Type B pancreatic cell (in vitro differentiated cells): ENCODE measurements at places on chromosomes 11 and 22.
A peak's percentile ranks its signal among the peaks of the same experiment; 100 is the strongest.

- no peak for DNase-seq
These were observed 7.2 kb downstream of the PIWIL4 start for GRCh38 chr11:94574193-94574961.

GRCh38 chr11:65806979-65807378 is 20.1 kb downstream of the OVOL1 start:
- DNase-seq: no peak

GRCh38 chr22:37440875-37441274 is 13.6 kb upstream of the ELFN2 start:
- no peak for DNase-seq

DNA sequence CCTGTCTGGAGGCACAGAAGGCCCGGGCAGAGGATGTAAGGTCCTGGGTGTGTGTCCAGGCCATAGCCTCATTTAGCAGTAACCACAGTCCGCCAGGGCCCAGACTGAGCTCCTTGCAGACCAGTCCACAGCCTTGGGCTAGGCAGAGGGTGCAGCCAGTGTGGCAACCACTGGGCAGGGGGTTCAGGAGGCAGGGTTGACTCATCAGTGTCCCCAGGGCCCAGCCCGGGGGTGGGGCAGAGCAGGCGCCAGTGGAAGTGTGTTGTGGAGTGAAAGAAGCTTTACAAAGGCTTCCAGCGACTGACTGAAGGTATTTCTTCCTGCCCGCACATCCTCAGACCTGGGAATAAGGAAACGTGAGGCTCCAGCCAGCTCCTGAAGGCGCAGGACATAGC is 27.7 kb upstream of the WNT11 start:
- no peak for DNase-seq

DNA sequence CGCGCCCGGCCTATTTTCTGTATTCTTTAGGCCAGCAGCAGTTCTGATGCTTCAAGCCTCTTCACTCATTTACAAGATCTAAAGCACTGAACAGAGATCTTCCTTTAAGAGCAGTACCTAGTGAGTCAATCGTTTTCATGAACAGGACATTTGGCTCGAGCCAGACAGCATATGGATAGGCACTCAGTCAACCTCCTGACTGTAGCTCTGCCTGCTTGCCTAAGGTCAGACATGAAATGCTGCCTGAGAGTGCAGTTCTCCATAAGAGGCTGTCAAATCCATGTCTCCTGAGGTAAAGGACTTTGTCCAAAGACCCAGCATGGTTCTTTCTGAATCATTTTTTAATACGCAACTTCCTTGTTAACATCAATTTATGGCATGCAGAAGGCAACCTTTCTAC is 941.2 kb downstream of the DLG2 start:
- no peak for DNase-seq

- no peak for DNase-seq
These were observed 132.1 kb downstream of the DSCAML1 start for GRCh38 chr11:117664897-117665296.

DNA sequence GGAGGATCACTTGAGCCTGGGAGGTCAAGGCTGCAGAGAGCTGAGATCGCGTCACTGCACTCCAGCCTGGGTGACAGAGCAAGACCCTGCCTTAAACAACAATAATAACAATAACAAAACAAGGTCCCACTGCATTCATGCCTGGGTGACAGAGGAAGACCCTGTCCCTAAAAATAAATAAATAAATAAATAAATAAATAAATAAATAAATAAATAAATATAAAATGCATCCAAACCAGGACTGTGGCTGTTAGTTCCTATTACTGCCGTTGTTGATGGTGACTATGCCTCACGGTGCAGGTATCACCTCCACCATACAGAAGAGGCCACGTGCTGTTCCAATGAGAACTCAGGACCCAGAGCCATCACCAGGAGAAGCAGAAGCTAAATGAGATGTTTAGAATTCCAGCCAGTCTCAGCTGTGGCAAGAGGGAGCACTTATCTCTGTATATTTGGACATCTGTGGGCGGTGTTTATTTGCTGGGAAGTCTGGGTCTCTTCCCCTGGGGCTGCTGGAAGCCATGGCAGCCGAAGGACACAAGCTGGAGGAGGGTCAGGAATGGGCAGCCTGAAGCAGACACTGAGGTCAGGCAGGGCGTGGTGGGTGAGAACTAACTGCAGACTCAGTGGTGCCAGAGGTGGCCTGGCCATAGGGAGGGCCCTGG is 21.6 kb downstream of the C11orf86 start:
- DNase-seq: no peak

- no peak for DNase-seq
These were observed 23.0 kb downstream of the MYBPC3 start for GRCh38 chr11:47329431-47329986.

- no peak for DNase-seq
These were observed 5.5 kb upstream of the APOA1 start for GRCh38 chr11:116842909-116843308.

- DNase-seq: no peak
These were observed 77.4 kb downstream of the CWC15 start for GRCh38 chr11:94895971-94896370.

DNA sequence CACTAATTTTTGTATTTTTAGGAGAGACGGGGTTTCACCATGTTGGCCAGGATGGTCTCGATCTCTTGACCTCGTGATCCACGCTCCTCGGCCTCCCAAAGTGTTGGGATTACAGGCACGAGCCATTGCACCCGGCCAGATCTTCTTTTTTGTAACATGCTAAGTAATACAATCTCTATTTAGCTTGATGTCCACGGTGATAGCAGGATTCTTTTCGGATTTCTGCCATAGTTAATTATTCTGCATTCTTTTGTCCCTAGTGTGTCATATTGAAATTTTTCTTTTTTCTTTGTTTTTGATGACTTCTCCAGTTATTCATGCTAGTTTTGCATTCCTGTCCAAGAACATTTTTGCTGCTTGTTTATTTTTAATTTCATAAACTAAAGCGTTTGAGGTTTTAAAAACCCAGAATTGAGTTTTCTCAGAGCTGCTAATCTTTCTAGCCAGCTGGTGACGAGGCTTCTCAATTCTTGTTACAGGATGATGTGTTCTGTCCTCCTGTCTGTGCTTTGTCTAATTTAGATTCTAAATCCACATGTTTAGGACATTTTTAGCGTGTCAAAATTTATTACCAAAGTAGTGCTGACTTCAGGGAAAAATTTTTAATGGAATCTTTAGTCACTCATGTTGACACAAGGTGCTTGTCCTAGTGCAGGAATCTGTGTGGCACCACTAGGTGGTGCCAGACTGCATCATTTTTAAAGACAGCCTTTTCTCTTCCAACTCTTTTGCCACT is 21.8 kb downstream of the NF2 start:
- no peak for DNase-seq

- no peak for DNase-seq
These were observed 129.9 kb upstream of the TTC12 start for GRCh38 chr11:113184498-113184897.

- no peak for DNase-seq
These were observed 266.9 kb upstream of the NARS2 start for GRCh38 chr11:78841456-78842060.

GRCh38 chr11:87101956-87102580 is 64.3 kb downstream of the TMEM135 start:
- no peak for DNase-seq

GRCh38 chr11:8699903-8700302 is 17.3 kb downstream of the RPL27A start:
- no peak for DNase-seq

- no peak for DNase-seq
These were observed 585.7 kb downstream of the INSC start for GRCh38 chr11:15700456-15700855.

DNA sequence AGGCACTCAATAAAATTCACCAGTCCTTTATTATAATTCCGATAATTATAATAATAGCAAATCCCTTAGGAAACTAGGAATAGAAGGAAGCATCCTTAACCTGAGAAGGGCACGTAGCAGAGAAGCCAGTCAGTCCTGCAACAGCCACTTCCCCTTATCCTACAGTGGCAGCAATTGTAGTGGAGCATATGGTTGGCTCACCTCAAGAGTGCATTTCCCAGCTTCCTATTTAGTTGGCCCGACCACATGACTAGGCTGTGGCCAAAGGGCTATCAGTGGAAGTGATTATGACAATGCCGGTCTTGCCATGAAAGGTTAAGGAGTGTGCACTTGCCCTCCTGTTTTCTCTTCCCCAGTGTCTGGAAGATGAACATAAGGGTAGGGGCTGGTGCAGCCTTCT is 27.0 kb downstream of the TESMIN start:
- DNase-seq: no peak

- no peak for DNase-seq
These were observed 144.3 kb downstream of the TEAD1 start for GRCh38 chr11:12818333-12819015.

- DNase-seq: peak; percentile 80
These were observed 31.4 kb downstream of the CREB3L1 start for GRCh38 chr11:46308631-46309419.

DNA sequence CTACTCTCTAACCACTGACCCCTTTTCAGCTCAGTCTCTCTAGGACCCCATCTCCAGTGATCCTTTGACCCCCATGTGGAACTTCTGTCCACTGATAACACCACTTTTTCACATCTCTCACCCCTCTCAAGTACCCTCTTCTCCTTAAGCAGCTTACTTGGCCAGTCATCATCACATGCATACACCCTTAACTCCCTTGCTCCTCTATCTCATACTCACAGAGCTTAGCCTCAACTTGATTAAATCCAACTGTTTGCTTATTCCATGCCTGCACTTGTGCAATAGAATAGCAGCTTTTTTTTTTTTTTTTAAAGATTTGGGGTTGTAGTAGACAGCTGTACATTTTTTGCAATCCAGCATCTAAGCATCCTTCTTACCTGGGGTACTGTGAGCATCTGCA is 22.2 kb downstream of the AQP11 start:
- DNase-seq: no peak

DNA sequence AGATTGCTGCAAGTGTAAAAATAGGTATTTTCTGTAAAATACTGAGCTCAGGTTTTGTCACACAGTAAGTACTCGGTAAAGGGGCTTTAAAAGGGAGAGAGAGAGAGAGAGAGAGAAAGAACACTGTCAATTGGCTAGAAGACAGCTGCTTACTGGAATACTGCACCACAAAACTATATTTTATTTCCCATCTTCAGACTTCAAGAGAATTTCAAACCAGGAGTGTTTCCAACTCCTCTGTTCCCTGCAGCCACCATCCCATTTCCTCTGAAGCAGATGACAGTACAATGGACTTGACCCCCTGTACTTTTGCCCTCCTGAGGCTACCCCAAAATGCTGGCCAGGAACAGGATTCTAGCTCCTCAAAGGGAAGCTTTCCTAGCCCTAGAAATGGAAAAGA is 89.7 kb downstream of the RELT start:
- no peak for DNase-seq

GRCh38 chr22:20204806-20205205 is 54.0 kb upstream of the CCDC188 start:
- no peak for DNase-seq

DNA sequence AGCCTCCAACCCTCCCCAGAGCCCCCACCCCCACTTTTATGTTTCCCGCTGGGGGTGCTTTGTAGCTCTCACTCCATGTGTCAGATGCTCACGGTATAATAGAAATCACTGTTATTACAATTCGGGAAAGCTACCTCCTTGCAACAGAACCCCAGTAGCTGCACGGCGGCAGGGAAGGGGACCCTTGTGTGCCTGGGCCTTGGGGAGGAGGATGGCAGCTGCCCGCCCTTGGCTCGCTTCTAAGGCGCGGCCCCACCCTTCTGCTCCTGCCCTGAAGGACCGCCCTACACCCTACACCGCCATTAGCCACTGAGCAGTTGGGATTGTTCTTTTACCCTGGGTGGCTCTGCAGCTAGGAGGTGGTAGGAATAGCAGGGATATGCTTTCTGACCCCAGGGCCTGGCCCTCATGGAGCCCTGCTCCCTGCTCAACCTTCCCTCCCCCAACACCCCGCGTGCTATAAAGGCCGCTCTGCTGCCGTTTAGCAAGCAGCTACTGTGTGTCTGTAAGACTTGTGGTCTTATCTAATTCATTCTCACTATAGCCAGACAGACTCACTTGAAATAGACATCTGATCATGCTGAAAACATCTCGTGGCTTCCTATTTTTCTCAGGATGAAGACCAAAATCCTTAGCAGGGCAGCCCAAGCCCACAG is 219.7 kb downstream of the CEP164 start:
- DNase-seq: no peak

- DNase-seq: no peak
These were observed at the start of gene KCNJ5 for GRCh38 chr11:128890543-128891368. TSS of gene KCNJ5 (plus strand) at chr11:128891356. CDS start at chr11:128911274, 19,918 bp downstream.

DNA sequence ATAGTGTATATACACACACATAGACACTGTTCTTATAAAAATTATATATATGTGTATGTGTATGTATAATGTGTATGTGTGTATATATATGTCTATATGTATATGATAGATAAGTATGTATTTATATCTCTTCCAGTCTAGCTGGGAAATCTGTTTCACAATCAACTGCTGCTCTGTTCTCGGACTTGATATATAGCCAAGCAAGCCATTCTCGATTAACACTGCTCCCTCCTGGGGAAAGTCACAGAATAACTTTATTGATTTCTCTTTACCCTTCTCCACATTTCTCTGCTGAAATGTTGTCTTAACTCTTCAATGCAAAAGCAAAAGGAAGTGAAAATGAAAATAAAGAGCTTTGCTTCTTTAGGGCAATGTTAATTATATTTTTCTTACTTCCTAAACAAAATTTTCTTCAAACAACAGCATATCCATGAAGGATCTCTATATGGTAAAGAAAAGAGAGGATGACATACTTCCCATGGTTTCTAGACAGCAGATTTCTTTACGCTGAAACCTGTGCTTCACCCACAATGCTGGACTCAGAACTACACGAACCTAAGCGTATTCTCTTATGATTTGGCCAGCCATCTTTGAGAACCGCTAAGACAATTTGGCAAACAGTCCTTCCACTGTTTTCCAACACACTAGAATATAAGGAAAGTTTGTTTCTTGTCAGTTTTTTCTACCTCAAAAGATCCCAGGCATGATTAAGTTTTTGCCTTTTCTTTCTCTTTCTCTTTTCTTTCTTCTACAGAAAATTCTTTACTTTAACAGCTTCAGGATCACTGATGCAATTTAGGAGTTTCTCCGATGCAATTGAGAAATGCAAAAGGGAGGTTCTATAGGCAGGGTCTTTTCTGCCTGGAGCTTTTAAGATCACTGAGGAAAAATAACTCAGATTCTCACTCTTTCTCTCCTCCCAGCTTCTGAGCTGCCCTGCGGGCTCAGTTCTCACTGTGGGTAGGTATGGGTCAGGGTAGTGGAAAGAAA is 1.9 kb downstream of the BLID start:
- no peak for DNase-seq

DNA sequence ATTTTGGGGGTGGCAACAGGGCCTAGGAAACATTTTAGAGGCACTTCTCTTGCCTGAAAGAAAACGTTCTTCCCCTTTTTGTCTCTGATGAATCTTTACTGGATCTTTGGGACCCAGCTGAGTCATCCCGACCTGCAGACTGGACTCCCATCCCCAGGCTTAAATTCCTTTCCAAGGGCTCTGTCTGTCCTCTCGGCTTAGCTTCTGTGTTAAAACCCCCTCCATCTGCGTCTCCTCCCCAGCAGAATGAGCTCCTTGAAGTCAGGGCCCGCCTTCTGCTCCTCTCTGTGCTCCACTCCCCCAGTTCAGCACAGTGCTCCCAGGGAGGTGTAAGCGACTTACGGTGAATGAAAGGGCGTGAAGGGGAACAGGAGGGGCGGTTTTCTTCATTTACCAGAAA is 895 bp upstream of the DAGLA start:
- DNase-seq: no peak
